ENCODE measurements at places on chromosomes 6 and 20.

DNA sequence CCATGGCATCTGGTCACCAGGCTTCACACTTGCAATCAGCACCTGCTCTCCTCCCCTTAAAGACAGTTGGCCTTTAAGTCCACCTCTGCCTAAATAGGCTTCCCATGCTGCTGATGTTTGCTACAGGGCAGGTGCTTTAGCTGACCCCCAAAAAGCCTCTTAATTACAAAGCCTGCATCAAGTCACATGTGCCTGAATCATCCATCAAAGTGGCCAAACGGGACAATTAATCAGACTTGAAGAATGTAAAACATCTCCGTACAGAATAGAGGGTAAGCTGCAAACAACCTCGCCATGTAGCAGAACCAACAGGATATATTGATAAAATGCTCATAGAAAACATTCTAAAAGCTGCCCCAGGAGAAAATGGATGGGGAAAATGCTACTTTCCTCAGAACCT lies 7.4 kb downstream of the LY86 start:
- DNase-seq = no peak

DNA sequence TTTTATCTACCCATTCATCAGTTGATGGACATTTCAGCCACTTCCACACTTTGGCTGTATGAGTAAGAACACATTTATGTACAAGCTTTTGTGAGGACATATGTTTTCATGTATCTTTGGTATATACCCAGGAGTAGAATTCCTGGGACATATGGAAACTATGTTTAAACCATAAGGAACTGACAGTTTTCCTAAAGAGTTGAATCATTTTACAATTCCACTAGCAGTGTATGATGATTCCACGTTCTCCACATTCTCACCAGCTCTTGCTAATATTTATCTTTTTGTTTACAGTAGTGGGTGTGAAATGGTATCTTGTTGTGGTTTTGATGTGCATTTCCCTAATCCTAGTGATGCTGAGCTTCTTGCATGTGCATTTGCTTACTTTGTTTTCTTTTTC lies 338.1 kb downstream of the PLCB1 start:
- DNase-seq = no peak

DNA sequence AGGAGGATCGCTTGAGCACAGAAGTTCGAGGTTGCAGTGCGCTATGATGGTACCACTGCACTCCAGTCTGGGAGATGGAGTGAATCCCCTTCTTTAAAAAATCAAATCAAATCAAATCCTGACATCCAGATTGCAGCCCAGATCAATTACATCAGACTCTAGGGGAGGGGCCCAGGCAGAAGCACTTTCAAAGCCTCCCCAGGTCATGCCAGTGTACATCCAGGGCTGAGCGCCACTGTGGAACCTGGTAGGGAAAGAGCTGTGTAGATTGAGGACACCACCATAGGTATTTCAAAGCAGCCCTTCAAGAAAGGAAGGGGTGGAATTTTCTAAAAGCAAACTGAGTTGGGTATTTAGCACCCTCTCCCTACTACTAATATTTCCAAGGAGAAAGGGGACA lies 89.5 kb downstream of the PRND start:
- no peak for DNase-seq

DNA sequence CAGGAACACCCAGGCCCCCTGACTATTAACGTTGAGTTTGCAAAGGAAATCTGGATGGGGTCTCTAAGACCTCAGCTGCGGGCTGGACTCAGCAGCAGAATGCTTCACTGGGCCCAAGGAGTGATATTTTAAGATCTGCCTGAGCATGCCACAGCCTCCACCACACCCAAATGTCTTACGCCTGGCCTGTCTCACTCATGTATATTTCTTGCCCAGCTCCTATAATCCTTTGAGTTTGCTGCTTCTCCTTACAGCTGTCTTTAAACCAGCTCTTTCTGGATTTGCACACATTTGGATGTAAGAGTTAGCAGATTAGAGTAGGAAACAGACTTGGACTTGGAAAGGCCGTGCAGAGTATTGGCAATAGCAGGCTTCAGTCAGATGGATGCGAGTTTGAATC lies 16.4 kb downstream of the CASS4 start:
- no peak for DNase-seq

DNA sequence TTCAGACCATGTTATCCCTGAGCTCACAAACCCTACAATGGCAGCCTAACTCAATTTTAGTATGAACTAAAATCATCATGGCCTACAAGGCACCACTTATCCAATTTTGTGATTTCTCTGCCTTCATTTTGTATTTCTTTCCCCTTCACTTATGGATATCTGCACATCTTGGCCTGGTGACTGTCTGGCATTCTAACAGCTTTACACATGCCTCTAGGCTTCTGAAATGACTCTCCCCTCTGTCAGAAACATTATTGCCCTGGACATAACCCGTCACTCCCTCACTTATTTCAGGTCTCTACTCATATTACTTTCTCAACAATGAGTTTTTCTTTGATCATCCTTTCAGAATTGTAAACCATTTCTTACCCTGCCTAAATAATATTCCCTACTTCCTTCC lies 89.2 kb upstream of the THEMIS start:
- no peak for DNase-seq

Data from T-helper 2 cell (primary cell).